ENCODE measurements at places on chromosomes 2 and 18.

DNA sequence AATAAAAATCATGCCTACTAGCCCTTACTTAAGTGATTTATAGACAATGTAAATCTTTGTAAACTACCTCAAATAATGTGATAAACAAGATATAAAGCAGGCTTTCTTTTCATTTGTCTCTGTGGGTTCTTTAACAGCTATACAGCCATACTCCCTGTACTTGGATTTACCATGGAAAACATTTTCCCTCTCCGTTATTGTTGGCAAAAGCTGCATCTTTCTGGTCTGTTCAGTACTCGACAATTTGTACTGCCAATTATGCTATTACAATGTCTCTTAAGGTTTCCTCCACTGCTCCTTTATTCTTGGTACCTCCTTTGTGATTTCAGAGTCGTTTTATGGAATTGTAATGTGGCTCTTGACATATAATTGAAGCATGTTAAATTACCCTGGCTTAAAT lies 426.3 kb upstream of the PKDCC start:
- no peak for DNase-seq

GRCh38 chr2:27681841-27682240 lies 18.2 kb downstream of the SLC4A1AP start:
- no peak for DNase-seq

GRCh38 chr2:88831071-88831791 lies 139.8 kb downstream of the RPIA start:
- no peak for DNase-seq

- DNase-seq = no peak
Measured at GRCh38 chr2:48137829-48138228, 231.5 kb upstream of the FBXO11 start.

GRCh38 chr2:12543978-12544558 lies 172.7 kb upstream of the TRIB2 start:
- no peak for DNase-seq

DNA sequence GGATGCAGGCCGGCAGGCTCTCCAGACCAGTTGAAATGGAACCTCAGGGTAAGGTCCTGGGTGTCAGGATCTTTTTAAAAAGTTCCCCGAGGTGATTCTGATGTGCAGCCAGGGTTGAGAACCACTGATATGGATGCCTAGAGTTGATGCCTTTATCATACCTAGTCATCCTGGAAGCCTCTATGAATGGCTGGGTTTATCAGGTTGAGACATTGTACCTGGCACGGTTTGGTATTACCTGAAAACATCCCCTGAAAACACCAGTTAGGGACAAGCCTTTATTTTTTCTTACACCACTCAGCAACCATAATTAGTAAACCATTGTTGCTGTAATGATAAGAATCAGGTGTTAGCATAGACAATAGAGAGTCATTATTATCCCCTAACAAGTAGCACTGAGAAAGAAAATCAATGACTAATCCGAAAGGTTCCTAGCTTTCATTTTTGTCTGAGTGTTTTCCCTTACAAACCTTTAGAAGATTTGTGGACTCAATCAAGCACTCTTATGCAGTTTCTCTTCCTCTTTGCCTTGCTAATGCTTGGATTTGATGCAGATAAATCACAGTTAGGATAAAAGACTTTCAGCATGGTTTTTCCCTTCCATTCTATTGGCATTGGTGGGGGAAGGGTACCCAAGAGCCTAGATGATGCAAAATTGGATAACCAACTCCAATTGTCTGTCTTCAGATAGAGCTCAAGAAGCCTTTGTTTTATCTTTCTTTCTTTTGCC lies 116.5 kb upstream of the LYPD6 start:
- no peak for DNase-seq

DNA sequence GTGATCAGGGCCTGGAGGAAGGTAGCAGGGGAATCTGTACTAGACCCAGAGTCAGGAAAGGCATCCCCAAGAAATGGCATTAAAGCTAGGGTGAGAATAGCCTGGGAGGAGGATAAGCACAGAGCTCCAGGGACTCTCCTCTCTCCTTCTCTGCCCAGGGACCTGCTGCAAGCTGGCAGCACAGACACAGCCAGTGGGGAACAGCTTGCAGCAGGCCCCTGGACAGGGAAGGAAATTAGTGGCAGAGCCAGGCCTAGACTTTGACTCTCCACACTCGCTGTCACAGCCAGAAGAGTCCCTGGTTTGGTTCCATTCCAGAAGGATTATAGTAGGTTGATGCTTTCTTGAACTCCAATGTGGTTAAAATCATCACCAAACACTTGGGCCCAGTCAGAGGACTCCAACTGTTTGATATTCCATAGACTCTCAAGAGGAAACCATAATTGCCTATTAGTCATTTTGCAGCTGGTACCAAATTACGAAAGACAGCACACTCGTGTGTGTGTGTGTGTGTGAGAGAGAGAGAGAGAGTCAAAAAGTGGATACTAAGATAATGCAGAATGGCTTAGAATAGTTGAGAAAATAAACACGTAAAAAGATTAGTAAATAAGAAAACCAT lies 95.5 kb upstream of the ATP8B1 start:
- DNase-seq = no peak

DNA sequence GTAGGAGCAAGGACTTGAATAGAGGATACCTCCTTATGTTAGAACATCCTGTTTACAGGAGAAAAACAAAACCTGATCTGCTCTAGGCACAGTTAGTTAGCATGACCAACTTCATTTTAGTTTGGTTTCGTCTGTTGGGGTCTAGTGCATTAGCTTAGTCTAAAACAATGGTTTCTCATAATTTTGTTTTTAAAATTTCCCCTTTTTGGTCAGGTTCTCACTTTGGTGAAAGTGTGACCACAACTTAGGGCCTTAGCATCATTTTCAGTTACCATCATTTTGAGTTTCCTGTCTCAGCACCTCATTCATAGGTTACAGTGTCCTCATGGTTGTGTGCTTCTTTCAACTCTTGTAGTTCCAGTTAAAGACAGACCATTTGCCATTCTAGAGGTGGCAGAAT lies 1277.0 kb upstream of the SLC39A10 start:
- no peak for DNase-seq

- DNase-seq = no peak
Measured at GRCh38 chr2:218063896-218064295, 5.2 kb upstream of the RUFY4 start.

DNA sequence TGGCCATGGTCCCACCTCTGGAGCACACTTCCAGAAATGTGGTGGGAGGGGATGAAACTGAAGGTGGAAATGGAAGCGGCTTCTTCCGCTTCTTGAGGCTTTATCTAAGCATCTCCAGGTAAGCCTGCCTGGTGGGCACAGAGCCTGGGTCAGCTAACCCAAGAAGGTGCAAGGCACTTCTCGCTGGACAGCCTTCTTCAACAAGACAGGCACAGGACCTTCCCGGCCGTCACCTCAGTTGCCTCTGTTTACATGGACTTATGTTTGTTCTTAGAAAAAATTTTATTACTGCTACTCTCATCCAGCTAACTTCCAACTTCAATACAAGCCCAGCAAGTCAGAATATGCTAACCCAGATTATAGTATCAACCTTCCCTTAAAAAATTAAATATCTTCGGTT lies 51.9 kb downstream of the SRD5A2 start:
- no peak for DNase-seq

GRCh38 chr2:174985614-174986013 lies 19.6 kb downstream of the CHN1 start:
- no peak for DNase-seq

- DNase-seq = no peak
Measured at GRCh38 chr2:85183479-85183878, 50.3 kb downstream of the TCF7L1 start.

DNA sequence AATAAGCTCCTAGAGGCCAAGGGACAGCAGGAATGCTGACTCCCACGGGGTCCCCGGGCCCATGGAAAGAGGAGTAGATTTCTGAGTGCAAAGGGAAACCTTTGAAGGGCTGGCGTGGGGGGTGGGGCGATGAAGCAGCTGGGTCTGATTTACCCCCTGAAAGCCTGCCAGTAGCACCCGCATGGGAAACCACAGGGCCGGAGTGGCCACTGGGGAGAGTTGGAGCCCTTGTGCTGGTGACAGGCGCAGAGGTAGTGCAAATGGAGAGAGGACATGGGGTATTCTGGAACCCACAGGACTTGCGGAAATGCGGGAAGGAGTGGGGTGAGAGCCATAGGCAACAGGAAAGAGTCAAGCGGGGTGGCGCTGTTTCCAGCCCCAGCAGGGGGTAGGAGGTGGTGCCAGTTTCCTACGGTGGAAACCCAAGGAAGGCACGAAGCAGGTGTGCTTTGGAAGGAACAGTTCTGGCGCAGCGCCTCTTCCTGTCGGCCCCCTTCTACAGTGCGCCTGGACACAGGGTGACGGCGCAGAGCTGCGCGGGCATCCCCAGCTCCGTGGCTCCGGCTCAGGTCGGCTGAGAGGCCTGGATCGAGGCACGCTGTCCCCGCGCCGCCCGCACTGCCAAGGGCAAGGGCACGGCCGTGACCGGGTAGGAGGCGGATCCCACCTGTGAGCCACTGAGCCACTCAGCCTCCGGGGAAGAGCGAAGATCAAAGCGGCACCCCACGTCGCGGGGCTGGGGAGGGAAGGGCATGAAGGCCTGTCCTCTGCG lies 149.0 kb upstream of the GLI2 start:
- DNase-seq = no peak

DNA sequence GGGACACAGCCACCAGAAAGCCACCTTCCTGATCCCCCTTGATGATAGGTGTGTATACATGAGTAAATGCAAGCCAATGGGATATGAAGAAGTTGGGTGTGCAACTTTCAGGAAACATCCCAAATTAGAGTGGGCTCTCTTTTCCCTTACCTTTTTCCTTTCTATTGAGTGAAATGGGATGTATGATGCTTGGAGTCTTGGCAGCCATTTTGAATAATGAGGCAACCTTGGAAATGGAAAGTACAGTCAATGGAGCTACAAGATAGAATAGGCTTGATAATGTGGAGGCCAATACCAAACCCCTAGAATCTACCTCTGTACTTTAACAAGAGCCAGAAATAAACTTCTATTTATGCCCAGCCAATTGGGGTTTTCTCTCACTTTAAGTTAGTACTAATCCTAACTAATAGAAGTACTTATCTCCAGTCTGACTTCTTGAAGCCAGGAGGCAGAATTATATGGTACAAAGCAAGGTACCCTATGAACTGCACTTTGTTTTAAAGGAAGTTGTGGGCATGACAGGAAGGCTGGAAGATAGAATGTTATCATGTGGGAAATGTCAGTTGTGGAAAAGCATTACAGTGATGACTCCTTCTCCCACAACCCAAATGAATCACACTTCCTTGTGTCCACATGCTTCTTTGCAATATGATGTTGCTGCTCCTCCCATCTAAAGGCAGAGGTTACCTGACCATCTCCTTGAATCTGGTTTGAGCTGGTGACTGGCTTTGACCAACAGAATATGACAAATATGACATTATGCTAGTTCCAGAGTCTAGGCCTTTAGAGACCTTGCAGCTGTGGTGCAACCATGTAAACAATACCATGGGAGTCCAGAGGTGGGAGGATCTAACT lies 12.9 kb upstream of the NABP1 start:
- DNase-seq = no peak

DNA sequence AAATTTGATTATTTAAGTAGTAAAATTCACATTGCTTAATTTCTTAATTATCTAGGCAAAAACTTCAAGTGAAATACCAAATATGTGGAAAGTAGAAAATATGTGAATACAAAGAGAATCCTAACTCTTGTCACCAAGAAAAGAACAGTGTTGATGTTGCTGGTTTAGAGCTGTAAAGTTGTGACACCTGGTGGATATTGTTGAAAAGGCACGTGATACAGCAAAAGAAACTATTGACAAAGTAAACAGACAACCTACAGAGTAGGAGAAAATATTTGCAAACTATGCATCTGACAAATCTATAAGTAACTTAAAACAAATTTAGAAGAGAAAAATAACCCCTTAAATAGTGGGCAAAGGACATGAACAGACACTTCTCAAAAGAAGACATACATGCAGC lies 25.6 kb upstream of the ZC3H15 start:
- no peak for DNase-seq

DNA sequence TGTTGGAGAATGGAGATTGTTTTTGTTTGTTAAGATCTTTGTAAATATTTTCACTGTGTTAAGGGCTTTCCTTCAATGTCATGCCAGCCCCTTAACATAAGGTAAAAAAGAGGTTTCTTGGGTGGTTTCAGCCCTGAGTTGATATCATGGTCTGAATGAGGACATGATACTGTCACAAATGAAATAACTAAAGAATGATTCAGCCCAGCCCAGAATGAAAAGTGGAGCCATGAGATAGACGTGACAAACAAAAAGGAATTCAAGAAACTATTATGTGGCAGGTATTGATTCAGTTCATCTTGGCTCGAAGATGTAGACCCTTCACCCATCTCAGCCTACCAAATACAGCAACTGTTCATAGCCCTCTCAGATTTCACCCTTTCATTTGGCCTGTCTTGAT lies 88.6 kb upstream of the TTN start:
- DNase-seq = no peak

DNA sequence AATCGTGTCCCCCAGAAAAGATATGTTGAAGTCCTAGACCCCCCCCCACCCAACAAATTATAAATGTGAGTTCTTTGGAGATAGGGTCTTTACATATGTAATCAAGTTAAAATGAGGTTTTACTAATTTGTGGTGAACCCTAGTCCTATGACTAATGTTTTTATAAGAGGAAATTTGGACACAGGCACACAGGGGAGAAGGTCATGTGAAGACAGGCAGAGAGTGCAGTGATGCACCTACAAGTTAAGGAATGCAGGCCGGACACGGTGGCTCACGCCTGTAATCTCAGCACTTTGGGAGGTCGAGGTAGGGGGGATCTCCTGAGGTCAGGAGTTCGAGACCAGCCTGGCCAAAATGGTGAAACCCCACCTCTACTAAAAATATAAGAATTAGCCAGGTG lies 5.8 kb upstream of the PMAIP1 start:
- no peak for DNase-seq

- DNase-seq = no peak
Measured at GRCh38 chr2:197137231-197137630, 173.3 kb downstream of the ANKRD44 start.

- no peak for DNase-seq
Measured at GRCh38 chr2:143901185-143901842, 618.6 kb downstream of the ZEB2 start.

- no peak for DNase-seq
Measured at GRCh38 chr2:176821350-176821749, 391.2 kb upstream of the HNRNPA3 start.

DNA sequence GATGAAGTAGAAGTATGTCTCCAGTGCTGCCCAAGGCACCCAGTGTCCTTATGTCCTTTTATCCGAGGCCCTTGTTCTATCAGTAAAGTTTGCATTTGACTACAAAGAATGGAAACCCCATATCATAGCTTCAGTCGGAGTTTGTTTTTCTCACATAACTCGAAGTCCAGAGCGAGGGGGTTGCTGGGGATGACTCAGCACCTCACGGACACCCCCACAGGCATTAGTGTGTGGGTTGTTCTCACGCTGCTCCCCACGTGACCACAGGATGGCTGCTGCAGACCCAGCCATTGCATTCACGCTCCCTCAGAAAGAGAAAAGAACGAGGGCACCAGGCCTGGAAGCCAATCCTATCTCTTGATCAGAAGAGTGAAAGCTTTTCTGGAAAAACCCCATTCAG lies 27.8 kb downstream of the SALL3 start:
- no peak for DNase-seq

- DNase-seq = no peak
Measured at GRCh38 chr2:163774862-163775261, 39.1 kb upstream of the FIGN start.

Measured in stimulated activated CD8-positive, alpha-beta memory T cell treated with anti-CD3 and anti-CD28 coated beads, Interleukin-15, amount 100 ng/mL, for 1 hour (primary cell).